ENCODE measurements at places on chromosomes 5 and 9.
A peak's percentile ranks its signal among the peaks of the same experiment; 100 is the strongest.

- DNase-seq: no peak
Observed at GRCh38 chr5:178420354-178420781, 169.8 kb downstream of the COL23A1 start.

- DNase-seq: no peak
Observed at GRCh38 chr5:154794525-154795234, 39.5 kb downstream of the LARP1 start.

DNA sequence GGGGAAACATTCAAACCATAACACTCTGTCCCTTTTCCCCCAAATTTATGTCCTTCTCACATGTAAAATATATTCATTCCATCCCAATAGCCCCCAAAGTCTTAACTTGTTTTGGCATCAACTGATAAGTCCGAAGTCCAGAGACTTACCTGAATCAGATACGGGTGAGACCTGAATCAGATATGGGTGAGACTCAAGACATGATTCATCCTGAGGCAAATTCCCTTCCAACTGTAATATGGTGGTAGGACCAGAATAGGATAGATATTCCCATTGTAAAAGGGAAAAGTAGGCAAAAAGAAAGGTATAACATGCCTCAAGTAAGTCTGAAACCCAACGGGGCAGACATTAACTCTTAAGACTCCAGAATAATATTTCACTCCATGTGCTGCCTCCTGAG lies 115.6 kb upstream of the CKMT2 start:
- DNase-seq: no peak

DNA sequence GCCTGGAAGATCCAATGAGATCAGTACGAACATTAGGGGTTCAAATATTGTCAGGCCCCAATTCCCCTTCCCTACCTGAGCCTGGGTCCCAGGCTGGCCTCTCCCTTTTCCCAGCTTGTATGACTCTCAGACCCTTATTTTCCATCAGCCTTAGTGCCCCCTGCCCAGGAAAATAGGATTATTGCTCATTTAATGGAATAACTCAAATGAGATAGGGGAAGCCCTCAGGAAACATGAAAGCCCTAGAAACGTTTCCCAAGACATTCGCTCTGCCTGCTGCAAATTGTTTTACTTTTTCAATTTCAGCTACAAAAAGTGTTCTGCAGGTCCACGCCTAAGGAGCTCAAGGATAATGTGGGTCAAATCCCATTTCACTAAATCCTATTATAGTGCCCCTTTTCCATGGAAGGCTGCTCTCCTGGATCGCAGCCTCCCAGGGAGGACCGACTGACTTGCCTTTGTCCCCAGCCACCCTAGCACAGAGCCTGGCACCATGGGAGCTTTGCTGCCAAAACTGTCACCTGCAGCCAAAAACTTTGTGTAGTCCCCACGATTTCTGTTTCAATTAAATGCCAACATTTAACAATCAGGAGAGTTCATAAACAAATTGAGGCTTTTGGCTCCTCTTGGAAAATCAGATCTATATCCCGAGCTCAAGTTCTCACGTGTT lies 46.9 kb downstream of the THOC3 start:
- no peak for DNase-seq

GRCh38 chr5:122515709-122516431 lies 203.8 kb downstream of the SNCAIP start:
- peak; percentile 90 for DNase-seq

DNA sequence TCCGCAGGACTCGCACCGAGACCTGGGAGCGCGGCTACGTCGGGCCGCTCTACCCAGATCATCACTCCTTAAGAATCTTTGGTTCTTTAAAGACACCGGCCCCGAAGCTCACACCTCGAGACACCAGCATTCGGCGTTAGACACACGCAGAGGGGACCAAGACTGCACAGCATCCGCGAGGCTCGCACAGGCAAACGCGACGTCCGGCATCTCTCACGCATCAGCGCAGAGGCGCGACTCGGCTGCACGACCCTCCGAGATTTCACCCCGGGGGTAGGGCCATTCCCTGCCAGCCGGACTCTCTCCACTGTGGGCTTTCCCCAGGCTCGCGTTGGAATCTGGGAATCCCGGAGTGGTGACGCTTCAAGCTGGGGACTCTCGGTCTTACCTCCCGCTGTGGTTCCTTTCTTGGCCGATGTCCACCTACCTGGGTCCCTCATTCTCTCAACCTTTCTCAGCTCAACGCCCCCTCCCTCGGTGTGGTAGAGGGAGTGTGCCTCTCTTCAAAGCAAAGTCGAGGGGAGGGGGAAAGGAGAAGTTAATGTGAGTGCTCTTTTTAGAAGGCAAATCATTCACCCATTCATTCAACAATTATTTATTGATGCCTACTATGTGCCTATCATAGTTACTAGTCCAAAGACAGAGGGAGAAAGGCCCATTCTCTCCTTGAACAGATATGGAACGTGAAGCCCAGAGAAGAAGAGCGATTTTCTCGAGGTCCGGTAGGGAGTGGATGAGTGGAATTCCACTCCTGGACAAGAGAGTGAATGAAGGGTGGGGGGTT lies 1.3 kb upstream of the HAND1 start:
- DNase-seq: peak; percentile 77

DNA sequence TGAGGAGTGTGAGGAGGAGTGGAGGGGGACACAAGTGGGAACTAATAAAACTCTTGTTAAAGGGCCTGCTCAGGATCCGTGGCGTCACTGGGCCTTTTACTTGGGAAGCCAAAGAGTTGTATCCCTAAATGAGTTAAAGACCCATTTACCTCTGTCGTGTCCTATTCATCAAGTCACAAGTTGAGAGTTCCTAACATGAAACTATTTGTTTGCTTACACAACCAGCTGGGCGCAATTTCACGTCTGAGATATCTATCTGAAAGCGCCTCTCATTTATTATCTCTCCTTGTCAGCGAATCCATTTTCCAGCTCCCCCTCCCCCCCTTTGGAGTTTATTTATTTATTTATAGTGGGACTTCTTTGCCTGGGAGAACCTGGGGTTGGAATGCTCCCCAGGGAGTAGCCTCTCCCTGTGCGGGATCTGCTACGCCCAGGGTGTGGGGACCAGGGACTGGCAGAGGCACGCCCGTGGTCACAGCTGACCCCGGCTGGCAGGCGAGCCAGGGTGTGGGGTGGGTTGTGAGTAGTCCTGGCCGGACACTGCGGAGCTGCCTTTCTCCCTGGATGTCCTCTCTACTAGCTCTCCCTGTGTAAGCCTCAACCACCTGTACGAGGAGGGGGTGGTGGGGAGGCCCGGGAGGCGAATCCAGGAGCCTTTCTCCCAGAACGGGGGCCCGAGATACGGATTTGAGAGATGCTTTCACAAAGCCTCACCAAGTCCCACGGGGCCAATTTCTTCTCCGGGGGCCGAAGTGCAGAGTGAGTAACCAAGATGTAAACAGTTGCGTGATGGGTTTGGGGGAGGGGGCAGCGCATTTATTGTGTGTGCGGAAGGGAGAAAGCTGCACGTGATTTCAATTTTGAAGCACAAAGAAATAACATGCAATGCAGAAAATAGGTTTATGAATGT lies 15.3 kb downstream of the NR2F1 start:
- DNase-seq: peak; percentile 98

- DNase-seq: no peak
Observed at GRCh38 chr5:122773619-122774018, 1.3 kb upstream of the SNX2 start.

GRCh38 chr5:16437977-16438376 lies 27.6 kb downstream of the ZNF622 start:
- peak; percentile 25 for DNase-seq

DNA sequence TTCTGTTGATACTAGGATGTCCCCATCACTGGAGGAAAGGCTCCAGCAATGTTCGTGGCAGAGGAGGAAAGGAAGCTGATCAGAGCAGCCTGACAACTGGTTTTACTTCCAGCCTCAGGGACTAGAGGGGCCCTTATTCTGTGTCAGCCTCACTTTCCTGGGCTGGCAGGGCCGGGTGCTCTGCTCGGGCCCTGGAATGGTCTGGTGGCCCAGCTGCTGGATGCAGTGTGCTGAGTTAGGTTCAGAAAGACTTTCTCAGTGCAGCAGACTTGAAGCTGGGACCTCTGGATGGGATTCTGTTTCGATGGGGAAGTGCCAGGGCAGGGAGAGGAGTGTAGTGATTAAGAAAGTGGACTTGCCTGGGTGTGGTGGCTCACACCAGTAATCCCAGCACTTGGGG lies 81.0 kb downstream of the MACROH2A1 start:
- DNase-seq: no peak

DNA sequence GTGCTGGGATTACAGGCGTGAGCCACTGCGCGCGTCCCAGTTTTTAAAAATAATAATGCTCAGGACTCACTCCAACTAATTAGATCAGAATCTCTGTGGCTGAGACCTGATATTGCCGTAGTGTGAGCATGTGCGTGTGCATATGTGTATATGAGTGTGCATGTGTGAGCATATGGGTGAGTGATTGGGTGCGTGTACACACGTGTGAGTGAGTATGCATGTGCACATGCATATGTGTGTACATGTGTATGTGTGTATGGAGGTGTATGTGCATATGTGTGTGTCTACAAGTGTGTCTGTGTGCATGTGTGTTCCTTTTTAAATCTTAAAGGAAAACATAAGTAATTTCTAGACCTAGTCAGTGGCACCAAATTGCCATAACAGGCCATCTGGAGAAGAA lies 54.8 kb upstream of the CKS2 start:
- DNase-seq: no peak

DNA sequence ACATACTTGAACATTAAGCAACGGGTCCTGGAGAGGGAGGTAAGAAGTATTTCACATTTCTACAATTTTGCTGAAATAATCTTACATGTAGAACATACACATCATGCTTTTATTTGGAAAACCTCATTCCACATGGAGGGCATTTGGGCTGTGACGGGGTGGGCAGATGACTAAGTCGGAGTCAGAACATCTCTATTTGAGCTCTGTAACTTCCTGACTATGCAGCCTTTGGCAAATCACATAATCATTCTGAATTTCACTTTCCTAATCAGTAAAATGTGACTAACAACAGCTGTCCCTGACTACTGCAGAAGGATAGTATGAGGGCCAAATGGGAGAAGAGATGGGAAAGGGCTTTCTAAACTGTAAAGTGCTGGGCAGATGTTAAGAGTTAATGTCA lies 17.1 kb upstream of the IL6ST start:
- DNase-seq: no peak

- no peak for DNase-seq
Observed at GRCh38 chr5:3954199-3954598, 358.6 kb downstream of the IRX1 start.

DNA sequence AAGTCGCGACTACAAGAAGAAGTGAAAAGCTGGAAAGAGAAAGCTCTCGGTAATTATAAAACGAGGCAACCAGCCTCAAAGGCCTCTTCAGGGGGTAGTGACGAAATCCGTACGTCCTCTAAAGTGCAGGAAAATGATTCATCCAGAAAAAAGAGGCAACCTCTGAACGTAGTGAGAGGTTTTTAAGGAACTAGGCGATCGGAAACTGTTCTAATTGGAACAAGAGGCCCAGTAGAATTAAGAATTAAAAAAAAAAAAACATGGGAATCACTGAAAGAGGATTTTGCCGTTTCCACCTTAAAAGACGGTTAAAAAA lies 1.0 kb downstream of the CSNK1A1 start:
- DNase-seq: peak; percentile 70

DNA sequence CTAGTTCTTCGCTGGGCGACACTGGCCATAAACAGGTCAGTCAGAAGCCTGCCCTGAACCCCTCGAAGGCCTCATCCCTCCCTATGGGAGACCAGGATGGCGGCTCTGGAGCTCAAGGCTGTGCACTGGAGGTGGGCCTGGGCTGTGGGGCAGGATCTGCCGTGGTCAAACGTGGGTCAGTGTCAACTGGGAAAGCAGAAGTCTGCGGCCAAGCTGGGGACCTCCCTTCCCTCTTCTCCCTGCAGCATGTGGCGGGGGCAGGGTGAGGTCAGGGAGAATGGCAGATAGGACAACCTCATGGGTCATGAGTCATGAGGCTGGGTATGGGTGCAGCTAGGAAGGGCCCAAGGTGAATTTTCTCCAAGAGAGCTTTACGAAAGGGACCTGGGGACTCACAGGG lies 132.9 kb downstream of the RXRA start:
- no peak for DNase-seq

DNA sequence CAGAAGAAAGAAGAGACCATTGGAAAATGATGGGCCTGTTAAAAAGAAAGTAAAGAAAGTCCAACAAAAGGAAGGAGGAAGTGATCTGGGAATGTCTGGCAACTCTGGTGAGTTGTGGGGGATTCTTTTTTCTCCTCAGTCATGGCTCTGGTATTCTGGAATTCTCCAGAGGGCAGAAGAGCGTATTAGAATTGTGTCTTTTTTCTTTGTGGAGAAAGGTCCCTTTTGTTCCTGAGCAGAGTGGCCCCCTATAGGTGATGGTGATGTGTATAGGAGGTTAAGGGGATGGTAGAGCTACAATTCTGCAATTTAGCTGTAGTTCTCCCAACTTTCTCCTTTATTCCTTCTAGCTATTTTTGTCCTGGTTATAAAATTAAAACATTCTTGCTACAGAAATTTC lies 1.6 kb upstream of the DHFR start:
- no peak for DNase-seq

GRCh38 chr9:74007833-74008232 lies 489.3 kb upstream of the RORB start:
- no peak for DNase-seq

DNA sequence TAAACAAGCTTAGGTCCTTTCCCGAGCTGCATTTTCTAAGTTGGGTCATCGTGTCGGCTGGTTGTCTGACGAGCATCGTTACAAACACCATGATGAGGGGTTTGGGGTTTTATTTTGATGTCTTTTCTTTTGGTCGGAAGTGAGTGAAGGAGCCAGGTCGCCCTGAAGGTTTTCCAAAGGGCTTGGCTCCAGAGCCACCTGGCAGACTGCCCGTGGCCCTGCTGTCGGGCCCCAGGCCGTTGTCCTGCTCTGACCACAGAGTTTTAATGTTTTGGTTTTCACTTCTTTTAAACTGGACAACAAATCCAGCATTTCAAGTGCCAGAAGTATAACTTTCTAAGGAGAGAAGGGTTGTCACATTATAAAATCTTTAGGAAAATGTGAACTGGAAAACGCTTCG lies 42.3 kb downstream of the TENT4A start:
- no peak for DNase-seq

- peak; percentile 80 for DNase-seq
Observed at GRCh38 chr5:72767289-72768010, 49.0 kb upstream of the TNPO1 start.

- DNase-seq: no peak
Observed at GRCh38 chr9:26637101-26637500, 255.5 kb downstream of the CAAP1 start.

GRCh38 chr5:35162848-35163709 lies 67.2 kb downstream of the PRLR start:
- no peak for DNase-seq

DNA sequence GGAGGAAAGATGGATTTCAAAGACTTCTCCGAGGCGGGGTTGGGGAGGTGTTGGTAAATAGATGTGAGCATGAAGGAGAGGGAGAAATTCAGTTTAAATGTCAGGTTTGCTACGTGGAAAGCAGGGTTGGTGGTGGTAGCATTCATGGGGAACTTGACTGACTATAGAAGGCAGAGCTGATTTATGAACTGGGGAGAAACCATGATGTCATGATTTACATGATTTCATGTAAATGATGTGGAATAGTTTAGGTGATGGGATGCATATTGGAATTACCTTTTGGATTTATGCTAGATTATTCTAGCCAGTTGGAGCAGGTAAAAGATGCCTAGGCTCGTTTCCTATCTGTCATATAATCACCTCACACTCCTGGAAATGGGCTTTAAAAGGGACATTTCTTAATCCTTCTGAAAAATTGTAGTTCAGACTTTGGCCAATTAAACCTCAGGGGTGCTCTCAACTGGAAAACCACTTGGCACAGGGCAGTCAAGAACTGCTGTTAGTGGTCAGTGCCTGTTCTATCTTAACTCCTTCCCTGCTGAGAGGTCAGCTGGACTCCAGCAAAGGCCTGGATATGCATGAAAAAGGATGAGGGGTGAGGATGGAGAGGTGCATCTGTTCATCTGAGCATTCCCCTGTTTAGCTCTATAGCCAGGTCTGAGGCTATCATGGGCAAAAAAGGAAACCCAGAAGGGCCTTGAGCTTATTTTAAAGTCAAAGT lies 50.1 kb upstream of the BASP1 start:
- DNase-seq: no peak

Measured in NCI-H69 (cell line).